ENCODE measurements at places on chromosomes 11 and 22.

- no peak for DNase-seq
These were observed 2.0 kb downstream of the PELI3 start for GRCh38 chr11:66468691-66469090.

- no peak for DNase-seq
These were observed 14.4 kb downstream of the KCNJ5 start for GRCh38 chr11:128905345-128906184.

- no peak for DNase-seq
These were observed 12.9 kb upstream of the LRRC32 start for GRCh38 chr11:76683161-76684095.

GRCh38 chr11:7591107-7591894 is 77.5 kb downstream of the PPFIBP2 start:
- DNase-seq: no peak

- DNase-seq: no peak
These were observed 1.8 kb downstream of the GALR3 start for GRCh38 chr22:37824674-37825641.

DNA sequence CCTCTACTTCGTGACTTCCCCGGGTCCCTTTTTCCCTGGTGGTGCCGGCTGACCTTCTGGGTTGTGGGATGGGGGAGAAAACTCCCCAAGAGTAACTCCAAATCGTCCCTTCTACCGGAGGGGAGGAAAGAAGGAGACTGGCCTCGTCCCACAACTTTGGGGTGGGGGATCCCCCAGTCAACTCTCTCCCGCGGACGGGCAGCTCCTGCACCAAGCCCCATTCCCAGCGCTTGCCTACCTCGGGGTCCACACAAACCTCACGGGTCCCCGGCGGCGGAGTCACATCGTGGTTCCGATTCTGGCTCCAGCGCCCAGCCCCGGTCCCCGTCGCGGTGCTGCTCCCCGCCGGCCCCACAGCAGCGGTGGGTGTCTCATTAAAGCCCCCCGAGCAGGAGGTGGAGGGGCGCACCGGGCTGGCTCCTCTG is 317 bp downstream of the BDNF start:
- no peak for DNase-seq

DNA sequence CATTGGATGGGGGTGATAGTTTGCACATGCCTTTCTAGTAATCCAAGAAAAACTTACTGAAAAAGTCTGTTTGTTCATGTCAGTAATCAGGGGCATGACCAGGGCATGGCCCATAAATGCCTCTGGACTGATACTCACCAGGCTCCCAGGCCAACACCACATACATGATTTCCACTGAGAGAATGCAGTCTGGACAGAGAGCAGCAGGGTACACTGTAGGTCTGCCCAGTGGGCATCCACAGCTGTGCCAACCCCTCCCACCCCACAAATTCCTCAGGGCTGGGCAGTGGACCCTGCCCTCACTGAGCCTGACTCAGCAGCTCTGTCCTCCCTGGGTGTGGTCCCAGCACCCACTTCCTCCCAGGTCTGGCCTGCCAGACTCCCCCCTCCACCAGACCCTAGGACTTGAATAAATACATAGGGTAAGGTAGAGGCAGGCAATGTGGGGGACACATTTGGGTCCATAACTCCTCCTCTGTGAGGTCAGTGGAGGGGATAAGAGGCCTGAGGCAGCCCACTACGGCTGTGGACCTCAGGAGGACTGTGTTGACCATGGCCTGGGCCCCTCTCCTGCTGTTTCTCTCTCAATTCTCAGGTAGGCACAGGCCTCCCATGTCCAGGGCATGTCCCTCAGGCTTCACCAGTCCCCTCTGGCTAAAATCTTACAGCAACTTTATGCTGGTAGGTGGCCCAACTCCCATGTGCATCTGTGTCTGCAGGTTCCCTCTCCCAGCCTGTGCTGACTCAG is 92.2 kb upstream of the TOP3B start:
- DNase-seq: no peak

GRCh38 chr11:32870676-32871075 is 21.9 kb upstream of the QSER1 start:
- peak; percentile 12 for DNase-seq

DNA sequence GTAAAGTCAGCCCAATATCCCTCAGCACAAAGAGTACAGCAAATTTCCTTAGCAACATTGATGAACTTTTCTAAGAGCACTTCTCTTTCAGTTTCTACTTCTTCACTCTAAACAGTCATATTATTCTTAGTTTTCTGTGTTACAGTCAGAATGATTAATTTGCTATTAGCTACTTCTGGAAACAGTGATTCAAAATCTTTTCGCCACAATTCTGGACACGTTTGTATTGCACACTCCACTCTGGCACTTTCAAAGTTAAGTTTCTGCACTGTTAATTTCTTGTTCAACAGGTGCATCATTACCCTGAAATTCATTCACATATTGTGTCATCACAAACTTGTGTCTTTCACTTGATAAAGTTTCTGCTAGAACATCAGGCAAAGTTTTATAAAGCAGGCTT is 22.5 kb downstream of the ABTB2 start:
- no peak for DNase-seq

GRCh38 chr22:22508274-22509176 is at the start of gene ZNF280B:
TSS of gene ZNF280B (minus strand) at chr22:22508742. CDS start at chr22:22489398, 19,344 bp downstream.
- peak; percentile 84 for DNase-seq

- no peak for DNase-seq
These were observed 8.8 kb downstream of the SERPIND1 start for GRCh38 chr22:20782596-20783299.

DNA sequence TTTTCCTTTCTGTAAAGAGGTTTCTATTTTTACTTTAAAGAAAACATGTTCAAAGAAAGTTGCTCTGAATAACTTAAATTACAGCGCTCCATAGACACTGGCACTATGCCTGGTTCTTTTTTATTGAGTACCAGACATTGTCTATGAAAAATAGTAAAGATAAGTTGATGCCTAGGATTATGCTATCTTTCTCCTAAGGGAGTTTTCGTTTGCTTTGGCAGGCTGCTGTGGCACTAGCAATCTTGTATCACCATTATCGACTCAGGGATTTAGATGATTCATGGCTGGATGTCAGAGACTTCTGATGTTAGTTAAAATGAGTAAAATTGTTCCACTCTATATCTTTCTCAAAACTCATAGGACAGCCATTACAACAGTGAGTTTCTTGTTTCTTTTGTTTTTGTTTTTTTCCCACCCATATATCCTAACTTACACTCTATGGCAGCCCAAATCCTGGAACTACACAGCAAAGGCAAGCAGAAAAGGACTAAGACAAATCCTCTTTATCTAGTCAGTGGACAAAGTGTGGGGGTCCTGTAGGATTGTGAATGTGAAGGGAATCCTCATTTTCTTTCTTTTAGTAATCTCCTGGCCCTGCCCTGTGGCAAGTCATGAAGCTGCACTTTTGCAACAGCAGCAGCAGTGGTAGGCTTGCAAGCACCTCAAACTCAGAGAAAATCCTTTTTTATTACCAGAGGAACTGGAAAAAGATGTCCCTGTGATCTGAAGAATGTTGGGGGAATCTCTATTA is 20.7 kb downstream of the SLN start:
- no peak for DNase-seq

DNA sequence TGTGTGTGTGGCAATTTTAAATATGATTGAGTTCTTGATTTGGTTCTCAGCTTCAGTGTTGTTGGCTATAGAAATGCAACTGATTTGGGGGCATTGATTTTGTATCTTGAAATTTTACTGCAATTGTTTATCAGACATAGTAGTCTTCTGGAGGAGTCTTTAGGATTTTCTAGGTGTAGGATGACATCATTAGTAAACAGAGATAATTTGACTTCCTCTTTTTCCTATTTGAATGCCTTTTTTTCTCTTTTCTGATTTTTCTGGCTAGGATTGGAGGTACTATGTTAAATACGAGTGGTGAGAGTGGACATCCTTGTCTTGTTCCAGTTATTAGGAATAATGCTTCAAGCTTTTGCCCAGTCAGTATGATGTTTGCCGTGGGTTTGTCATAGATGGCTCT is 124.9 kb downstream of the MSANTD4 start:
- no peak for DNase-seq

DNA sequence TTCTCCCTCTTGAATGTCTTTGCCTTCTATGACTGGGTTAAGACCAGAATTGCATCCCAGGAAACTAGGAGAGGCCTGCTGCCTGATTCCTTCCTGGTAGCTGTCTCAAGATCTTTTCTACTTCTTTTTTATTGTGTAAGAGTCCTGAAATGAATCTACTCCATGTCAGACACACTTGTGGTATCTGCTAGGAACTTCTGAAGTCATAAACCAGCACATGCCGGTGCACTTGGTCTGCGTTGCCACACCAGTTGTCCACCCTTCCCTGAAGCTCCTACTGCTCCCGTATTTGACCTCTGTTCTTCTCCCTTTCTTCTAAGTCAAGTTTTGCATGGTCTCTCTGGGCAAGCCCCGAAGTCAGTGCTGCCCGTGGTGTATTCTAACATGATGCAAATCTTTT is 644.2 kb downstream of the ETS1 start:
- no peak for DNase-seq

DNA sequence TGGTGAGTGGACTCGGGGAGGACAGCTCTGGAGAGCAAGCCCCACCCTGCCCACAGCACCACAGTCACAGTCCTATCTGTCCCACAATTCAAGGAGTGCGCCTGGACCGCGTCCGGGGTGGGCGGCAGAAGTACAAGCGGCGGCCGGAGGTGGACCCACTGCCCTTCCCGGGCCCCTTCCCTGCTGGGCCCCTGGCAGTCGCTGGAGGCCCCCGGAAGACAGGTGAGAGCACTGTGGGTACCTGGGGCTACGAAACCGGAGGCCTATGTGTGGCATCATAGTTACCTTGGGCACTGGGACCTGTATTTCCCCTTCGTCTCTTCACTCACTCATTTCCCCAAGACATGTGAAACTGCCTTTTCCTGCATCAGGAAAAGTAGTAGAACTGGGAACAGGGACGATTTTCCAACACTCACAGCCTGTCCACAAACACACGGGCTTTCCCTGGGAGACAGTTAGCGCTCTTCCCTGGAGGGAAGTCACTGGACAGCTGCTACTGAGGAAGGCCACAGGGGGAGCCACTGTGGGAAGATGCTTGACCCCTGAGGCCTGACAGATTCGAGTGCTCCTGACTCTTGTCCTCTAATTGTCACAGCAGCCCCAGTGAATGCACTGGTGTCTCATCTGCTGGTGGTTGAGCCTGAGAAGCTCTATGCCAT is 3.1 kb downstream of the TRMT112 start:
- DNase-seq: no peak

DNA sequence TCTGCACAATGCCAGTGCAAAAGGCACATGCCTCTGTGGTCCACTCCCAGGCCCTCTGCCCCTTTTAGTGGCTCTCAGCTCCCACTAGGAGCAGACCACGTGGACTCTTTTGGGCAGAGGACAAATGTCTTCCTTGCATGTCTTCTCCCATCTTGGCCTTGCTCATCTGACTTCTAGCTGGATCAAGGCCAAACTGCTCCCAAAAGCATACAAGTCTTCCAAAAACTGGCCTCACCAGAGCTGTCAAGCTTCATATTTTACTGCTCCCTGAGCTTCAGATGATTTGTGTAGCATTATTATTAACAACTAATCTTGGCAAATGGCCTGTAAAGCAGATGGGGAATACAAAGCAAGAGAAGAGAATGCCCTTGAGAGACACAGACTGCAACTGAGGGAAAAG is 6.9 kb downstream of the SMPD1 start:
- no peak for DNase-seq

GRCh38 chr22:24380220-24380904 is 47.0 kb upstream of the ADORA2A start:
- DNase-seq: no peak

DNA sequence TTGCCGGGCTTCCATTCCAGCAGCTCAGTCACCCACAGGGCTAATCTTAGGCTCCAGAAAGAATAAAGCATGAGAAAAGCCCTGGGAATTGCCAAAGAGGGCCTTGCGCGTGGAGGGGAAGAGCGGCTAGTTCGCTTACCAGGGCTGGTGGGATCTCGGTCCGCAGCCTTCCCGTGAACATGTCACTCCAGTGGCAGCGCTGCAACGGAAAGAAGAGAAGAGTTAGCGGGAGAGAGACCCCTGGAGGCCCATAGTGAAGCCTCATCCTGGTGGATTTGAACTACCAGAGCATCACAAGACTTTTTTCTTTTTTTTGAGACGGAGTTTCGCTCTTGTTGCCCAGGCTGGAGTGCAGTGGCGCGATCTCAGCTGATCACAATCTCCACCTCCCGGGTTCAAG is 18.0 kb downstream of the RANGAP1 start:
- no peak for DNase-seq

- DNase-seq: no peak
These were observed 649 bp downstream of the SELENOO start for GRCh38 chr22:50201191-50202129.

DNA sequence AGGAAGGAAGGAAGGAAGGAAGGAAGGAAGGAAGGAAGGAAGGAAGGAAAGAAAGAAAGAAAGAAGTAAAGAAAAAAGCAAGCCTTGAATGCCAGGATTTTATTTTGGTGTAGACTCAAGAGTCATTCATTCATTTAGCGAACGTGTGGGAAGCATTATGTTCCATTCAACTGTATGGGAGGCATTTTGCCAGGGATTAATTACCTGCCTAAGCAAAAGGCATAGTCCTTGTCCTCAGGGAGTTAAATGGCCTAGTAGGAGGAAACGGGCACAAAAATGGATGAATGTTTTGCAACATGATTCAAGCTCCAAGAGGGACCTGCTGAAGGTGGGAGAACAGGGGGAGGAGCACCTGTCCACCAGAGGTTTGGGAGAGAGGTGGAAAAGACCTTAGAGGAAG is 16.2 kb upstream of the ZNRF3 start:
- no peak for DNase-seq

DNA sequence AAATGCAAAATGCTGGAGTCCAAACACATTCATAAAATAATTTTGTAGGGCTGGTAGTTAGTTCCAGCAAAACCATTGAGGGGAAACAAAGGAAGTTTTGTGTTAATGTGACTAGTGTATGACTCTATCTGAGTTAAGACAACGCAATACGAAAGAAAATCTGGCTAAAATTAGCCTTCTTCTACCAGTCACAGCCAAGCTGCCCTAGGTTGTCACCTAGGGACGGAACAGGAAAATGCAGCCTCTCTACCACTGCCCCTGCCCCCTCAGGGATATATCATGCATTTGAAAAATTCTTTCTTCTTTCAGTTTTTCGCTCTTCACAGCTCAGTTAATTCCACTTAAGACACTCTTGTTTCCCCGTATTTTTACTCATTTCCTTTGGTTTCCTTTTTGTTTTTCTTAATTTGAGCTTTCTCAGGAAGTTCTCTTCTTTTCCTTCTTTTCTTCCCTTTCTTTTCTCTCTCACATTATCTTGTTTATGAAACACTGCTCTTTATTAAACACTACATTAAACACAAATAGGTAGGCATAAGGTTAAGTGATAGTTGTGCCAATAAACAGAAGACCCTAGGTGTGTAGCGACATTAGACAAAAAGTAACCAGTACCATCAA is 30.6 kb downstream of the KIRREL3 start:
- DNase-seq: no peak
